Germinal center (tissue), 1 donor: ENCODE measurements at places on chromosomes 2 and 18.

DNA sequence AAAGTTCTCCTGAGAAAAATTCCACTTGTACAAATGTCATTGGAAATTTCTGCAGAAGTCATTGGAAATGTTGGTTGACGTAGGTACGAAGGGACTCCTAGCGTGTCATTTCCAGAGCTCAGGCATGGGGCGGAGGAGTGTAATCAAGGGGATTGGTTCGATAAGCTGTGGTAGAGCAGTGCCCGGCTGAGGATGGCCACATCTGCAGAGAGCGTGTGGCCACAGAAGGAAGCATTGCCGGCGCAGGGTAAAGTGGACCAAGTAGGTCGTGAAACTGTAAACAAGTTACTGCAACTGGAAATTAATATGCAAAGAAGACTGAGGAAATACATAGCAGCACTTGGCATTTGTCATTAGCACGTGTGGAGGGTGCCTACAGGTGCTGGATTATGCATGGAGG lies 101.8 kb downstream of the DGKD start:
- no peak for DNase-seq

- no peak for DNase-seq
Observed at GRCh38 chr2:195985741-195986140, 82.9 kb downstream of the DNAH7 start.

DNA sequence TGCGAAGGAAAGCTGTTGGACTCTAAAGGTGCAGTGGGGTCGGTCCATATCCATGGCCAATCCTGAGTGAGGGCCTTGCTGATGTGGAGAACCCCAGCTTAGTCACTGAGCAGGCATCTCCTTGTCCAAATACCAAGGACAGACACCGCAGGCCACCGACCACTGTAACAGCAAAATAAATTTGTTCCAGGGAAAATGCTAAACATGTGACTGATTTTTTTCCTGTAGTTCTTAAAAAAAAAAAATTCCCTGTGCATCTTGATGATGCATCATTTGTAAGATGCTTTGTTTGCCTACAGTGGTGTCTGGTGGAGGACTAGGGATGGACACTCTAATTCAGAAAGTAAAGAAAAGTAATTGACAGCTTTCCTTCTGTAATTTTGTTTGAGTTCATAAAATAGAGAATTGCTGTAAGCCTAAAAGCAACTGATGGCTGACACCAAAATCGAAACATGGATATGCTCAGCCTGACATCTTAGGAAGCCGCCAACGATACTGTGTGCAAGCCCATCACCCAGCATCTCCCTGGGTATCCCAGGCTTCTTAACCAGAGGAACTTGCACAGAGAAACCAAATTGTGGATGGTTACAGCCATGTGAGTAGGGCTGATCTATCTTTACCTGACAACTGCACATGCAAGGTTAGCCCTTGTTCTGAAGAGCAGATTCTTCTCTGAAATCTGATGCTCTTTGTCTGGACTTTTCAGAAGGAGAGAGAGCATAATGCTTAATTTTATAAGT lies 188.6 kb downstream of the ARL4C start:
- no peak for DNase-seq

DNA sequence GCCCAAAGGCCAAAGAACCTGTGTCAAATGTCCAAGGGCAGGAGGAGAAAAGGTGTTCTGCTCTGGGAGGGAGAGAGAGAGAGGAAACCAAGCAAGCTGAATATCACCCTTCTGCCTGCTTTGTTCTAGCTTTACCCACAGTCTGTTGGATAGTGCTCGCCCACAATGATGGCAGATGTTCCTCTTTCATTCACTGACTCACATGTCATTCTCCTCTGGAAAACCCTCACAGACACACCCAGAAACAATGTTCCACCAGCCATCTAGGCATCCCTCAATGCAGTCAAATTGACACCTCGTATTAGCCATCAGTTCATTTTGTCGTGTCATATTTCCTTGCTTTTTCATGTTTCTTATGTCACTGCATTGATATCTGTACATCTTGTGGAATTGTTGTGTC lies 150.3 kb downstream of the UBR3 start:
- no peak for DNase-seq

DNA sequence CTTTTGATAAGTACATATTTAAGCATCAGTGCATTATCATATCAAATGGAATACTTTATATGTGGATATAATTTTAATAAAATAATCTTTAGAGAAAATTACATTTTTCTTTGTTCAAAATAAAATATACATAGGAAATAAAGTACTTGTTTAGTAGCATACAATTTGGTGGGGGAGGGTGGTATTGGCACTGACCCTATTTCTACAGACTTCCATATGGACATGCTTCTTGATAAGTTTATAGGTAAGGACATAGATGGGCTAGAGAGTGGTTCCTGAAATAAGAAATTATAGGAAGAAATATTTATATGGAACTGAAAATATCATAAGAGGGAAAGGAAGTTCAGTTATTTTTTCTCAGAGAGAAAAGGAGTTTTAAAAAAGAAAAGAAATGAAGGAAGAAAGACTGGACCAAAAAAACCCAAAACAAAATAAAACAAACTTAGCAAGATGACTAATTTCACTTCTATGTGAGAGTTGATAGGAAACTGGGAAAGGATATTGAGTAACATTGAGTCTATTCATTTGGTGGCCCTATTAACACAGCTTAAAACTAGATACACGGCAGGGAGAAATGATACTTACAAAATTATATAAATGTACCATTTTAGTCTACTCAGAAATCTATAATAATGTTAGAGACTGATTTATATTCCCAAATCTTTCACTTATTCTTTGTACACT lies 505.9 kb downstream of the ERBB4 start:
- DNase-seq: no peak
